ENCODE measurements at places on chromosomes 7 and 10.

DNA sequence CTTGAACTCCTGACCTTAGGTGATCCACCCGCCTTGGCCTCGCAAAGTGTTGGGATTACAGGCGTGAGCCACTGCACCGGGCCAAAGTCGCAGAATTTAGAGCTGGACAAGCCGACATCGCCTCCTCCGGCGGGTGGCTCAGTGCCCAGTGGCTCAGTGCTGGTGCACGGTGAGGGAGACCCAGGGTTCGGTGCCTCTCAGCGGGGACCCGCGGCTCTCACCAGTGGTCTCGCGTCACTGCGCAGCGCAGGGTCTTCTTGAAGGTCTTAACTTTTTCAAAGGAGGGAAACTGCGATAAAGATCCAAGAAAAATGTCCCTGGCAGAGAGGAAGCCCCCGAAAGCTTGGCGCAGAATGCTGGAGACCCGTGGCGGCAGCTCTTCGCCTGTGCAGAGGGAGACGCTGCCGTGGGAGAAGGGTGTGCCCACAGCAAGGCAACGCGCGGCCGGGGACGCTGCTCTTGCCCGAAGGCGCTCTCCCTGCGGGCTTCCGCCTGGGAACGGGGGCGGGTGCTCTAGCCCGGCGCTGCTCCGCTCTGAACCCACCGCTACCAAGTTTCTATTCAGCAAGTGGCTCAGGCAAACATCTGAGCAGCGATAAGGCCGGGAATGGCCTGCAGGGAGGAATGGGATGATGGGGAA, 324.3 kb downstream of the DNAJB6 start:
- DNase-seq = no peak

DNA sequence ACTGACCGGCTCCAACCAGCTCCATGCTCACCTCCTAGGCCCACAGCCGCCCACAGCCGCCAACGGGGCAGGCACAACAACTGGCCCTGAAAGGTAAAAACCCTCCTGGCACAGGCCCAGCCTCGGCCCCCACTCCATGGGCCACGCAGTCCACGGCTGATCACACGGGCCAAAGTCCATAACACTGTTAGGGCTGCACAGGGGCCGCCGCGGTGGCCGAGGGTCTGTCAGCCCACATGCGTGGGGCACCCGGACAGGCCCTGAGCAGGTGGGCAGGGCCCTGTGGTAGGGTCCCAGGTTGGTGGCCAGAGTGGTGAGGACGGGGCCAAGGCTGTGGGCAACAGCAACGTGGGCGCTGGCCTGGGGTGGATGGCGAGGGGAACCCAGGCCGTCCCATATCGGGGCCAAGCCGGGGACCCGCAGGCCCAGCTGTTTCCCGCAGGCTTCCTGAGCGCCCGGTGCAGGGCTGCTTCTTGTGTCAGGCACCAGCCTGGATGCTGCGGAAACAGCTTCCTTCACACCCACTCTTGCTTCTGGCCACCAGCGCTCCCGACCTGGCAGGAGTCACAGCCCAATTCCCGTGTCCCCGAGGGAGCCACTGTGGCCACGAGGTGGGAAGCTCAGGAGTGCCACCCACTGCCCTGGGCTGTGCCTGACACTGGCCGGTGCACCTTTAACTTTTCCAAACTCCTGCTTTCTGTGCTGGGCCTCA, 29.2 kb downstream of the CYP2W1 start:
- DNase-seq = no peak

DNA sequence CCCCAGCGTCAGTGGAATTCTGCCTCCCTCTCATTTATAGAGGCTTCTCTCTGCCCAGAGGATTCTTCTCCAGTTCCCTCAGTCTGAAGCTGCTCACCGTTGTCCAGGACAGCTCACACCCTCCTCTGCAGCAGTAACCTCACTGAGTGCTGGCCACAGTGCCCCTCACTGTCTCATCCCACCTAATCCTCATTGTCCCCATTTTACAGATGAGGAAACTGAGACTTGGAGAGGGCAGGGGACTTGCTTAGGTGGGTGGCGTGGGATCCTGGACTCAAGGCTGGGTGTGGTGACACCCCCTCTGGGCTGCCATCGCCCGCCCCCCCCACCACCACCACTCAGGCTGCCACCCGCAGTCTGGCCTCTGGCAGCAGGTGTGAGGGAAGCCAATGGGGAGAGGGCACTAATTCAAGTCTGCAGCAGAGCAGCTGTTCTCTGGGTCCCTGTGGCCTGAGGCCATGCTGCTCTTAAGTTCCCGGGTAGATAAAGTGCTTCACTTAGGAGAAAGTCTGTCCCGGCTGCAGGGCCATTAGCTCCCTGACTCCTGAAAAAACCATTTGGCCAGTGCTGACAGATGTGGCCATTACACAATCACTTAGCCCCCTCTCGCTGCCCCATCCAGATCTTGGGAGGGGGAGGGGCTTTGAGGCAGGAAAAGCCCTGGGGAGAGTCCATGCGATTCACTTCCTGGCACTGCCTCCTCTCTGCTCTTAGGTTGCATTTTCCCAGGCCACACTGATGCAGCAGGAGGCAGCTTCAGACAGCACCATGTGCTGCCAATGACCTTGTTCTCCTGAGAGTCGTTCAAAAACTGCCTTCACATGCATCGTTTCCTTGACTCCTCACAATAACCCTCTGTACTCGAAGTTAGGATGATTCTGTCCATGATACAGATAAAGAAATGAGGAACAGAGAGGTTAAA, 36.3 kb downstream of the DRGX start:
- DNase-seq = no peak

- peak; percentile 26 for DNase-seq
These were observed 57.0 kb downstream of the CDC123 start for GRCh38 chr10:12252882-12253546.

GRCh38 chr7:50533866-50534265, 31.3 kb downstream of the DDC start:
- DNase-seq = no peak

DNA sequence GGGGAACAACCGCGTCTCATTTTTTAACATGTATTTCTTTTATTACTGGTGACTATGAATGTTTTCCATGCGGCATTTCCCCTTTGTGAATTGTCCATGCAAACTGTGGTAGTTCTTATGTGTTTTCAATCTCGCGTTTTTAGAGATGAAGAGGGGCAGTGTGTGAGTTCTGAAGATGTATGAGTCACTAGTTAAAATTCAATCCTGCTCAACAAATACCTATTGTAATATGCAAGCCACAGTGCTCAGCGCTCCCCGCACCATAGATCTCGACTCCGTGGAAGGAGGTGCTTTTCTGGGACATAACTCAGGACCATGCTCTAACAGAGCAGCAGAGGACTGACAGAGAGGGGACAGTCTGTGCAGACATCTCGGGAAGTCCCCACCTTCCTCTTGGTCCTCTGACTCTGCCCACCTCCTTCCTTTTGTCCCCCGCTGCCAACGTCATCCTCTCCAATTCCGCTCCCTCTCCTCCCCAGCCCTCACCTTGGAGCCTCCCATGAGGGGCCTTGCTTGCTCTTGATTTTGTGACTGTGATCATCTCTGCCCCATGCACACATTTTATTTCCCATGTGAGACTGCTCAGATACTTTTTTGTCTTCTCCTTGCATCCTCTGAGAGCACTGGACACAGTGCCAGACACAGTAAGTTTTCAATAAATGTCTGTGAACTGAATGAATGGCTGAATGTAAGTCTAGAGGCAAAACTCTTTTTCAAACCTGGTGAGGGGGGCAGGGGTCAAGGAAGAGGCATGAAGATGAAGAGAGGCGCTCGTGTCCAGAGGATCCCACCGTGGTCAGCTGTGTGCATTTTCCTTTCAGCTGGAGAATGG, 42.7 kb upstream of the PLEKHA1 start:
- DNase-seq = no peak

DNA sequence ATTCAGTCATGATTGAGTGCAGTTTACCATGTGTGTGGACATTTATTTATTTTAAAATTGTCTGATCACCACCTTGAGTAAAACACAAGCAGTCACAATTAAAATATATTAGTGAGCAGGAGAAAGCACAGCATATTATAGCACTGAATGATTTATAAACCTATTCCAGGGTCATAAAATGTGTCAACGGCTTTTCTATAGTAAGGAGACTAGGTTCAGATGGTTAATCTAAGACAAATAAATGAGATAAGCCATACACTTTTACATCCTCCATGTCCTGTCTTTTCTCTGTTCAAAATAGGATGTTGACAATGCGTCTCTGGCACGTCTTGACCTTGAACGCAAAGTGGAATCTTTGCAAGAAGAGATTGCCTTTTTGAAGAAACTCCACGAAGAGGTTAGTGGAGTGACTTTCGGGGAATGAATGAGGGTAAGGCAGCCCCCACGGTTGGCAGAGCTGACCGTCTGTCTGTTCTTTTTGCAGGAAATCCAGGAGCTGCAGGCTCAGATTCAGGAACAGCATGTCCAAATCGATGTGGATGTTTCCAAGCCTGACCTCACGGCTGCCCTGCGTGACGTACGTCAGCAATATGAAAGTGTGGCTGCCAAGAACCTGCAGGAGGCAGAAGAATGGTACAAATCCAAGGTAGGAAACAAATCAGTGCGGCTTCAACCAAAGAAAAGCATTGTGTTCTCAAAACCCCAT, 5.4 kb downstream of the VIM start:
- no peak for DNase-seq

DNA sequence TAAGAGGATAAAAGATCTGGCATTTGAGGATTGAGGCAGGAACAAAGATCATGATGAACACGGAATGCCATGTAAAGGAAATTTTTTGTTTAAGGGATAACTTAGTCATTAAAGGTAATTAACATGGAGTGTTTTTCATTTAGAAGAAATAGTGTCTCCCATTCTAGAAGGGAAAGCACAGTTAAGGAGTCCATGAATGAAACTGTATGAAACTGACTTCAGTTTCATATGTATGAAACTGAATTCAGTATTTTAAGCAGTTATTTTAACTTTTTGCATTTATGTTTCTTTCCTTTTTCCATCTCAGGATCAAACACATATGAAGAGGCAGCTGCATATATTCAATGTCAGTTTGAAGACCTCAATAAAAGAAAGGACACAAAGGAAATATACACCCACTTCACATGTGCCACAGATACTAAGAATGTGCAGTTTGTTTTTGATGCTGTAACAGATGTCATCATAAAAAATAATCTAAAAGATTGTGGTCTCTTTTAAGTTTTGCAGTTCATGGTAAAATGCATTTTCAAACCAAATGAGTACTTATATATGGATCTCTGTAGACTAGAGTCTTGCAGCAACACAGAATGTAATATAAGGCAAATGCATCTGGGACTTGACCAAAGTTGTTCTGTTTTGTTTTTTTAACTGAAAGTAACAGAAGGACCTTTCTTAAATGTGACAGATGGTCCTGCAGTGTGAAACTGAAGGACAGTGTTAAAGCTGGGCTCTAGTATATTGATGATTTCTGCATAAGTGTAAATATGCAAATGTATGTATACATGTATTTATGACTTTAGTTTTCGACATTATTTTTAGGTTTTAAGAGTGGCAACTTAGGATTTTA, 82.6 kb downstream of the GNAI1 start:
- DNase-seq = no peak
